CD4-positive, alpha-beta T cell treated with Interleukin-2 at 100 ng/mL for 4 hours (primary cell): ENCODE measurements at places on chromosomes 5 and 9.

GRCh38 chr5:68255305-68256120, 40.0 kb downstream of the PIK3R1 start:
- DNase-seq, result peak; percentile 73

DNA sequence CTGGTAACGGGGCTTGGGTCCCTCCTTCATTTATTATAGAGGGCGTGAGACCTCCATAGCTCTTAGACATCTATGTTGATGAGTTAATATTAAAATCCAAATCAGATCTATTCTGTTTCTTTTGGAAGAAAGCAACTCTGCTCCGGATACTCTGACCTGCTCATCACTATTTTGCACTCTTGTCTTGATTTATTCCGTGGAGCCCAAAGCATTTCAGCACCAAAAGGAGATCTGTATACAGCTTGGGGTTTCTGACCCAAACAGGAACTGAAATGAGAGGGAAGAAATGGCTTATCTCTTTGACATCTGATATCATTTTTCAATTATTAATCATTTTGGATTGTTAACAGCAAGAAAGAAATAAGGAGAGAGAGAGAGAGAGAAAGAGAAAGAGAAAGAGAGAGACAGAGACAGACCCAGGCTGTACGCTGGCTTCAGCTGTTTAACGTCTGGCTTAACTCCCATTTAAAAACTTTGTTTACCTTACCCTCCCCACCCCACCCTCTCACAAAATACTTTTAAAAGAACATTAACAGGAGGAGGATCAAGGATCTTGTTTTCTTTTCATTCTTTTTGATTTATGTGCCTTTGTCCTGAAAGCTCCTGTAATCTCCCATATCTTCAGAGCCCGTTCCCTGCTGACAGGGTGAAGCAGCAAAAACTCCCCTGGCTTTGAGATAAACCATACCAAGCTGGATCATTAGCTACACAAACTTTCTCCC, 231.4 kb upstream of the TUT7 start:
- no peak for DNase-seq

DNA sequence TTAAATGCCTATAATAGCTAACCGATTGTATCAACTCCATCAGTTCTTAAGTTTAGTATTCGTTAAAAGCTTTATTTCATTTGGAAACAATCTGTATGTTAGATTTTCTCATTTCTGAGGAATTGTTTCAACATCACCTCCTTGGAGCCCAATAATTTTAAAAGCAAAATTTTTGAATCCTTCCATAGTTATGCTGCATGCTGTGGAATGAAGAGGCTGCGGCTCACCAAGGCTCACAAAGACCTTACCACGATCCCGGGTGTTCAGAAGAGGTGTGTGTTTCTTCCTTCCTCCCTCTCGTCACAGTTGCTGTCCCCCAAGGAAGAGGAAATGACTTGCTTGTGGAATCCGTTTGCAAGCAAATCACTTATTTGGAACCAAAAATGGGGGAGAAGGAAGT, 143.8 kb downstream of the FGF1 start:
- DNase-seq, result no peak

GRCh38 chr5:175746851-175747250, 89.0 kb downstream of the HRH2 start:
- DNase-seq, result no peak

DNA sequence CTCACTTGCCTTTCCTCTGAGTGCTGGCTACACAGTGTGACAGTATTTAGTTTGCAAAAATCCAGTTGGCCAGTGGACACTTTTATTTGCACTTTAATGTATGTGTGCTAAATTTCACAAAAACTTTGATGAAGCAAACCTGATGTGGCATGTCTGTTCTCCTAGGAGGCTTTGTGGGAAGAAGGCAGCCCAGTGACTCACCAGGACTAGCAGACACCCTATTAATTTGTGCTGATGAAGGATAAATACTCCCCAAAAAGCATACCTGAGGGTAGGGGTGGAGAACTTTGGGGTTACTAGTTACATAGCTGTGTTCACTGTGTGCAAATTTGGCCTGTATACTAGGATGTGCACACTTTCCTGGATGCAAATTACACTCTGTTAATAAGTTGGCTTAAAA, 39.3 kb upstream of the IPPK start:
- no peak for DNase-seq

GRCh38 chr5:36481454-36482120, 124.8 kb upstream of the SLC1A3 start:
- no peak for DNase-seq

DNA sequence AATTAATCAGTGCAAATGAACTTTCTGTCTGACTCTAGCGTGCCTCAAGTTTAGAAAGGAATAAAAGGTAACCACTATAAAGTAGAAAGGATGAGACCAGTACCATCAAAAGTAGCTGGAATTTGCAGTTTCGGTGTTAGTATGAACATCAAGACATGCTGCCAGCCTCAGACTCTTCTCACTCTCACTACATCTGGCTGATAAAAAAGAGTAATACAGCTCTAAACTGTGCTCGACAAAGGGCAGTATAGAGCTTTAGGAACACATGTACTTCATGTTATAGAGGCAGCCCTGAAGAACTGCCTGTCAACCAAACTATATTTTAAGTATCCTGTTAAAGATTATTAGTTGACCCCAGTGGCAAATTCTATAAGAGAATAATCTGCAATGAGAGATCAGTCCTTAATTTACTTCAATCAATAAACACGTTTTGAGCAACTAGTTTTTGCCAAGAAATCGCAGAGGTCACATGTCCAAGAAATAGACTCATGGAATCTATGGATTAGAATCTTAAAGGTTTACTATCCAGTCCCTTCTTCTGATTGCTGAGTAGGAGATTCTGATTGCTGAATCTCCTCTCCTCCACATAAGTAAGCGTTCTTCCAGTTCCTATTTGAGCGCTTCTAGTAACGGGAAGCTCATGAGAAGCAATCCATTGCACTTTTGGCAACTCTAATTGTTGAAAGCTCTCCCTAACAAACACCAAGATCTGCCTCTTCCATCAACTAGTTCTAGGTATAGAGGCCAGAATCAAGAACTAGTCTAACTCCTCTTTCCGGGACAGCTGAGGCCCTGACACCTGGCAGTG, 941 bp downstream of the XPA start:
- no peak for DNase-seq

DNA sequence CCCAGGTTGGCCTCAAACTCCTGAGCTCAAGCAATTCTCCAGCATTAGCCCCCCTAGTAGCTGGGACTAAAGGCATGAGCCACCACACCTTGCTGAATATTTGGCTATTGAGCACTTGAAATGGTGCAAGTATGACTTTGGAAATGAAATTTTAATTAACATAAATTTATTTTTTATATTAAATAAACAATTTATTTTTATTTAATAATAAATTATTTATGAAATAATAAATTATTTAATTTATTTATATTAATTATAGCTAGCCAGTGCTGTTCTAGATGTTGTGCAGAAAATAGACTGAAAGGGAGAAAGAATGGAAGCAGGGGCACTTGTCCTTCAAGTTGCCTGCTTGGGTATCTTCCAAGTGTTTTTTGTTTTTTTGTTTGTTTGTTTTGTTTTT, 40.0 kb upstream of the CTNNA1 start:
- no peak for DNase-seq

DNA sequence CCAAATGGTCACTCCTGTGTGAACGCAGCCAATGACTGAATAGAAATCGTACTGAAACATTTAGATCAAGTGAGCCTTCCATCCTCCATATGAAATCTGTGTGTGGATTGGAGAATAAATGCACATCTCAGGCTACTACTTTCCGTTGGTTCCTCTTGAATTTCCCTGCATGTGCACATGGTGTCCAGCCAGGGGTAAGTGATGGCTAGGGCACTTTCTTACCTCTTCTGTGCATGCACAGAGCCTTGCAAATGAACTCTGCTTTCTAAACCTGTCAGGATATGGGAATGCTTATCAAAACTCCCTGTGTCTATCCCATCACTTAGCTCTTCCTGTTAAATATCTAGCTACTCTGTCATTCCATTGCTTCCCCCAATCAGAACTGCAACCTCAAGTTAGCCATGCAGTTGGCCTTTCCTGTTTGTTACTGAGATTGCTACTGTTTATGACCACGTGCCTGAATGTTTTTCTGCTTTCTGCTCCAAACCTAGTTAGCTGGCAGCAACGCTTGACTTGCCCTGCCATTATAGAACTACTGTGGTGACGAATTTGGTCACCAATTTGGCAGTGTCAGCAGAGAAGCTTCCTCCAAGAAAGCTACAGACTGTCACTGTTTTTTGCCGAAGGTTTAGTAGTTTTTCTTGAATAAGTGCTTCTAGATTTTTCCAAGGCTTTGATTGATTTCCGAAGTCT, 661.6 kb downstream of the LRRC70 start:
- no peak for DNase-seq

GRCh38 chr5:125578551-125578950, 832.1 kb upstream of the ZNF608 start:
- no peak for DNase-seq

- DNase-seq, result no peak
These were observed 35.4 kb upstream of the SLC2A8 start for GRCh38 chr9:127361561-127361960.

DNA sequence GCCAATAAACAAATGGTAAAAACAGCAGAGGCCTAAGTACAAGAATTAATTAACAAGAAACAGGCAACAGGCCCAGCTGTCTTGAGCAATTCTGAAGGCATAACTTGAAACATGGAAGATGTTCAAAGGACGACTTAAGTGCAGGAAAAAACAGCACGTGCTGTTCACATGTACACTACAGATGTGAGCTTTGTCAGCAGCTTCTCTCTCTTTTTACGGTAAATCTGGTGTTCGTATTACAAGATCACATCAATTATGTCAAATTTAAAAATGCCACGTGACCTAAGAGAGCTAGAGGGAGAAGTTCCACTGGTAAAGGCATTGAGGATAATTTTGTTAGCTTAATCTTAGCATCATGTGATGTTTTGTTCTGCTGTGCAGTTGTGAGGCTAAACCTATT, 281.1 kb downstream of the PSAT1 start:
- no peak for DNase-seq

- DNase-seq, result peak; percentile 74
These were observed 9.2 kb upstream of the GPRIN1 start for GRCh38 chr5:176619203-176619568.

GRCh38 chr5:67488885-67489284, 292.3 kb upstream of the CD180 start:
- DNase-seq, result no peak
